GM23248 (cell line): ENCODE measurements at places on chromosomes 5 and 9.

GRCh38 chr5:69004127-69004526 lies 89.7 kb upstream of the SLC30A5 start:
- no peak for DNase-seq

GRCh38 chr9:125425901-125426515 lies 164.4 kb downstream of the GAPVD1 start:
- DNase-seq, result no peak

DNA sequence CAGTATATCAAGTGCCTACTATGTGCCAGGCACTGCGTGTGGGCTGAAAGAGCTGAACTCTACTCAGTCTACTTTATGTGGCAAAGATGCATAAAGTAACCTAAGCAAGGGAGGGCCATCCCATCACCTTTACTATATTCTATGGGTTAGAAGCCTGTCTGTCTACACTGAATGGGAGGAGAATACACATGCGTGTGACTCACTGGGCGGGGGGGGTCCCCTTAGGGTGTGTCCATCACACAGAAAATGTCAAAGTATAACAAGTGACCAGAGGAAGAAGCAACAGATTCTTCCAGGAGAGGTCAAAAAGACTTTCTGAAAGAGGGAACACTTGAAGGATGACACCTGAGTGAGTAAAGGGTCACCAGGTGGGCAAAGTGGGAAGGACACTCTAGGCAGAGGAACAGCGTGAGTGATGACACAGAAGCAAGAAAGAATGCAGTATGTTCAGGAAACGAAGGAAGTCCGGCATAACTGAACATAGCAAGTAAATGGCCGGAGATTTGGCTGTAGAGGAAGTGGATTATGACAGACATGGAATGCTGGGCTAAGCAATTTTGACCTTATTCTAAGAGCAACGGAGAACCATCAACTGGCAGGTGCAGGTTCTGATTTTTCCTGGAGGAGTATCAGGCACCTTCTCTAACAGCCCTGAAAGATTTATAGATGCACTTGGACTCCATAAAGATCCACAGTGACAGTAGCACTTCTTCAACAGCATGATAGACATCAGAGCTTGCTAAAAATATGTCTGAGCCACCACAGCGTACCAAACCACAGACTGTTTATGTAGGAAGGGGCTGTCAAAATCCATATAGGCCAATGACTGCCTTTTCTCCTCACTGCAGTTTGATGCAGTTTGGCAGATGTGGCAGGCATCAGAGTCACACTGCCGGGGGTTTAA lies 8.0 kb upstream of the WHRN start:
- no peak for DNase-seq

DNA sequence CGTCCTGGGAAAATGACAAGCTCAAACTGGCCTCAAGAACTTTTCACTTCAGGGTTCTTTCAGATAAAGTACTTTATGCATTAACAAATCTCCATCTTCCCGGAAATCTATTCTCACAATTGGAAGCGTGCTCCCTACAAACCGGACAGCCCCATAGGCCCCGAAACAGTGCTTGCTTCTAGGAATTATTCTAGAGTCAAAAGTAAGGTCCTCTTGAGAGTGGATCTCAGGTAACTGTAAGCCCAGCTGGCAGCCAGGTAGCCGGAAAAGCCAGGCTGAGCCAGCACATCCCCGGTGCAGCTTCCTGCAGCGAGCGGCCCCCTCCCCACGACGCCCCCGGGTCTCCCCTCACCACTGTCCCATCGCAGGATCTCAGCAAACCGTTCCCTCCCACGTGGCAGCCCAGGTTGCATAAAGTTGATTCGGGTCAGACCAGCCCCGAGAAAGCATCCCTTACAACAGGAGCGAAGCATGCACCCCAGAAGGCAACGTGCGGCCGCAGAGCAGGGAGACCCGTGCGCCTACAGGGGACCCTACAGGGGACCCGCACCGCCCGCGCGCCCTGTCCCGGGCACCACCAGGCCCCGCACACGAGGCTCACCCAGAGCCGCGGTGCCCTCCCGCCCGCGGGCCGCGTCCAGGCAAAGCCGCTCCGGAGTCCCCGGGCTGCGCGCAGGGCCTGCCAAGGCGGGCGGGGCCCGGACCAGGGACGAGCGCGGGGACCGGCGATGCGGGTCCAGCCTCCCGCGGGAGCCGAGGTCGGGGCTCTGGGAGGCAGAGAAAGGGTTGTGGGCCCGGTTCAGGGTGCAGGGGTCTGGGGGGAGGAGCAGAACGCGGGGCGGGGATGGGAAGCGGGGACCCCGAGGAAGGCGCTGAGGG lies 920 bp downstream of the LPCAT1 start:
- DNase-seq, result peak; percentile 71

DNA sequence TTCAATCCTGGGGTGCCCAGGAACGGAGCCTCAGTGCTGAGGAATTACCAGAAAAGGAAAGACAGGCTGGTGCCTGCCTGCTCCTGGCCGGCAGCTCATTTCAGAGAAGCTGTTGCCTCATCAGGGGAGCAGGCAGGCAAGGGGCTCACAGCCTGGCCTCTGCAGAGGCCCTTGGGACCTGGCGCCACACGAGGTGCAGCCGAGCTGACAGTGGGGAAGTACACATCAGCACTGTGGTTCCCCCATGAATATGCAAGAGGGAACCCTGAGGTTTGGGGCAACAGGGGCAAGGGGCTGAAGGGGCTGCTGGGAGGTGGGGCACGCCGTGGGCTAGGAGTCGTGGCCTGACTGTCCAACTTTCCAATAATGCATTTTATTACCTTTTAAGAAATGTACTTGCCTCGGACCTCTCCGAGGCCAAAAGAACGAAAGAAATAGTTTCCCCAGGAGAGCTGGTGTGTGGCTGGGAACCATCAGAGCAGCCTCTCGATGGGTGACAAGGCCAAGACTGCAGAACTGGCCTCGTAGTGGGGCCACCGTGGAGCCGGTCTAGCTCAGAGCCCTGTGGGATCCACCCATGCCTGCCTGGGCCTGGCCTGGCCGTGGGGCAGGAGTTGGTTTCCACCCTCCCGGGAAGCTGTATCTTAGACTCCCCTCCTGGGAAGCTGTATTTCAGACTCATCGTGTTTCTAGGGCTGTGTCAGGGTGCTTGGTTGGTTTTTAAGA lies 198.6 kb downstream of the PAX5 start:
- DNase-seq, result no peak

DNA sequence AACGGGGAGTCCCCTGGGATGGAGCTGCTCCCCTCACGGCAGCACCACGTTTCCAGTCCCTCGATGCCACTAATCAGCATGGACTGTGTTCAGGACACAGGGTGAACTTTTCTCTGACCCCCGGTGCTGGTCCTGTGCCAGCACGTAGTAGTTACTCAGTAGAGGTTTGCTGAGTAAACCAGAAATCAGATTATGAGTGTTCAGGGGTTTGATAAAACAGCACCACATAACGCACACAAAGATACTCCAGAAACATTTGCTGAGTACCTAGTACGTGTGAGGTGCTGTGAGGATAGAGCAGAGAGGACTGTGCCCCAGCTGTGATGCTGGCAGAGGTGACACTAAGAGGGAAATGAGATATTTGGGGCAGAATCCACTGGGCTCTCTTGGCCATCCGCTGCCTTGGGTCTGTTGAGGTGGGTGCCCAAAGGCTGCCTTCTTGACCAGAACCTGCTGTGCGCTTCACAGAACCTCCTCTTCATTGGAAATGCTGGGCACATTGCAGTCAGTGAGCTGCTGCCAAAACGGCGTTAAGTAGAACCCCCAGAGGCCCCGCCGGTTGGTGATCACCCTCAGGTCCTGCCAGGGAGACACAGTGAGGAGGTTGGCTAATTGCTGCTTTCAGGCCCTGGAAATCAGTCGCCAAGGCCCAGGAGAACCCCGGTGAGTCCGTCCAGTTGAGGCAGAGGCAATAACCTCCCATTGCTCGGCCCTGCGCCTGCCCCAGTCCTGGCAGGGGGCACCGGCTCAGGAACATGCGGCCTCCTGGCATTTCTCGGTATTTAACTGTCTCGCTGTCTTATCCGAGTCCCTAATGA lies 49.4 kb downstream of the NEURL1B start:
- no peak for DNase-seq

- DNase-seq, result no peak
These were observed 11.5 kb upstream of the SPATA24 start for GRCh38 chr5:139415221-139415861.

DNA sequence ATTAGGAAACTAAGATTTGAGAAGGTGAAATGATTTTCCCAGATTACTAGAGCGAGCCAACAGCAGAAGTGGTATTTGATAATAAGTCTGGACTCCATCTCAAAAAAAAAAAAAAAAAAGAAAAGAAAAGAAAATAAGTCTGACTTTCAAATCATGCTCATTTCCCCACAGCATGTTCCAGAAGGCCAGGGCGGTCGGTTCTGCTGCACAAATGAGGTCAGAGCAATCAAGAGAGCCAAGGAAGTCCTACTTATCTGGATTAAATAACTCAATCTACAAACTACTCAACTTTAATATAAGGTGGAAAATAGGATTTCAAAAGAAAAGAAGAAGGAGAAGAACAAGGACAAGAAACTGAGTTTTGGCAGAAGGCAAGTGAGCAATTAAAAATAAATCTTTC lies 130.4 kb upstream of the RASA1 start:
- DNase-seq, result peak; percentile 41

GRCh38 chr5:143337946-143338345 lies 65.5 kb downstream of the NR3C1 start:
- DNase-seq, result no peak

GRCh38 chr9:94802793-94803192 lies 76.3 kb downstream of the AOPEP start:
- no peak for DNase-seq

- DNase-seq, result no peak
These were observed 34.0 kb downstream of the PIK3R1 start for GRCh38 chr5:68249520-68249919.

GRCh38 chr5:103389357-103389756 lies 130.8 kb downstream of the MACIR start:
- no peak for DNase-seq

DNA sequence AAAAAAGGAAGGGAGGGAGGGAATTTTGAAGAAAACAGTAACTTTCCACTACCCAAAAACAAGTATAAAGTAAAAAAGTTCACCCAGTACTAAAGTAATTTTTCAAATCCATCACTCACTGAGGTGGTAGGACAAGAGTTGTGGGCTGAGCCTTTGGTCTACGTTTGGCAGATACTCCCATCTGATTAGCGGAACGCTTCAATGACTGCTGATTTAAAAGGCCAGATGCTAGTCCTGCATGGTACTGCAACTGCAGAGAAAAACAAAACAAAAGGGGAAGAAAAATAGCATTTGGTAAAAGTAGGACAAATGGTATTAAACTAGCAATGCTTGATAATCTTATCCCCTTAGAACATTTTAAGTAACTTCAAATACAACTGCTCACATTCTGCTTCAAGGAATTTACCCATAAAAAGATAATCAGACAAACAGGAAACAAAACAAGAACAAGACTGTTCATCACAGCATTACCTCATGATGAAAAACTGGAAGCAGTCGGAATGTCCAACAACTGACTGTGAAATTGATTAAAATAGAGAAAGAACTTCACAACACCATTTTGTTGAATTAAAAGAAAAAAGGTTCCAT lies 65.4 kb downstream of the MED27 start:
- no peak for DNase-seq
